ENCODE measurements at places on chromosomes 7 and 10.

DNA sequence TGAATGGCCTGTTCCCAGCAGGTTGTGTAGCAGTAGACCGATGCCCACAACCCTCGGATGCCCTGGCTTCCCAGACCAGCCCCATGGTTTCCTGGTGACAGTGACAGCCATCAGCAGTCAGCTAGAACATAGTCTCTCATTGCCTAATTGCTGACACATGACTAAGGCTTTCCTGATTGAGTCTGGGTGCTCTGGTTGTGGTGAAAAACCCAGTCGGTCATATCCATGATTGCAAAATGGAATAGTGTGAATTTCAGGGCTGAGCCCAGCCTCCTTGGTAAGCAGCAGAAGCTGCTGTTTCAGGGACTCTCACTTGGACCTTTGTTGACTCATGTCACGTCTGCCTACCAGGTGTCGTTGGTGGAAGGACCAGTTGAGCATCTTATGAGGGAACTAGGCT is 36.6 kb downstream of the POR start:
- DNase-seq, result no peak

DNA sequence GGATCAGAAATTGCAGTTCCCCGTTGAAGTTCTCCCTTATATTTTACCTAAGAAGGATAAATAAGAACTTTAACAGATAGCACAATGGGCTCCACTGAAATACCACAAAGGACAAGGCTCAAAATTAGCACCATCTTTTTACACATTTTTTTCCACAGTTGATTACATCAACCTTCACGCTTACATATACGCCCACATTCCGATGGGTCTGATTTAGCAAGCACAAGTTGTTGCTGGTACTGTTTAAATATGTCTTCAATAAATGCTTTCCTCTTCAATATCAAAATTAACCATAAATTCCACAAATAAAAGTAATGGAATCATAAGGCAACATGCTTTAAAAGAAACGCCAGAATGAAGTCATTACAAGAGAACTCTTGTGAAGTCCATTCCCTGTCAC is 79.5 kb downstream of the NEBL start:
- no peak for DNase-seq

DNA sequence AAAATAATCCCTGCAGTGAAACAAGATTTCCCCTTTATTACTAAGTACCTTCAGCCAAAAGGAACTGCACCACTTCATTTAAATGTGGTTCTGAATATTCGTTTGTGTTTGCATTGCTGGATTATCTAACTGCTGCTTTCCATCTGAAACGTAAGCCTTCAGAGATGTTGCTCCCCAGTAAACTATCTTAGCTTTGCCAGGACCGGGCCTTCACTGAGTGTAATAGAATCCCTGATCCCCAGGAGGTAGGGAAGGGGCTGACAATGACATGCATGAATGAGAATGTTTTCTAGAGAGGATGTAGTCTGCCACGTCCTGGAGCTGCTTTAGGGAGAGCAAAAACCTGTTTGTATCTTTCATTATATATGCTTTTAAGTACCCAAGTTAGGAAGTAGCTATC is 19.5 kb upstream of the INSYN2A start:
- no peak for DNase-seq

- no peak for DNase-seq
Observed at GRCh38 chr10:12389154-12389734, 39.9 kb downstream of the CAMK1D start.

DNA sequence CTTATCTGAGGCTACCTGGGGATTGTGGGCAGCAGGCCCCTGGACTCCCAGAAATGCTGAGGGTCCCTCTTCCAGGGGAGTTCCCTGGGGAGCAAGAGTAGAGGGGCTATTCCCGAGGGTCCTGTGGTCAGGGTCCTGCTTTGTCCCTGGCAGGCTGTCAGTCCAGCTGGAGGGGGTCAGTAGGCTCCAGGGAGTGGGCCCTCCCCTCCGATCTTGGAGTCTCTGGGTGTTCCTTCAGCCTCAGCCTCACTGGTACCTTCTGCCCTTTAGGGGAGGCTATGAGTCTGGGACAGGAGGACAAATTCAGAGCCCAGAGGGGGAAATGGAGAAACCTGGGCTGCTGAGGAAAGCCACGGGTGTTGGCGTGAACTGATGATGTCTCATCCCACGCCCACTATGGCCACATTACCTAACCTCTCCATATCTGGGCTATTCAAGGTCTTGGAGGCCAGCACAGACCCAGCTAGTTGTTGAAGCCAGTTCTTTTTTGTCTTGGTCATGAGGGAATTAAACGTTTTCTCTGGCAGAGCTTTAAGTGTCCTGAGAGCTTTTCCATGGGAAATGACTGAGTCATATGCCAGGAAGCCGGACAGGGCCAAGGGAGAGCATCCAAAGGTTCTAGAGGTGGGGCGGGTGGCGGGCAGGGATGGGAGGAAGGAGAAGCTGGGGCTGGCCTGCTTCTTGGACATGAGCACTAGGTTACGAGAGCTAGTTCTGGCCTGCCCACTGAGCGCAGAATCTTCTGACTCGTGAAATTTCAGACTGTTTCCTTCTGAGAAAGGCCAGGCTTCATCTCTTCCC is 6.2 kb downstream of the CALHM2 start:
- no peak for DNase-seq

DNA sequence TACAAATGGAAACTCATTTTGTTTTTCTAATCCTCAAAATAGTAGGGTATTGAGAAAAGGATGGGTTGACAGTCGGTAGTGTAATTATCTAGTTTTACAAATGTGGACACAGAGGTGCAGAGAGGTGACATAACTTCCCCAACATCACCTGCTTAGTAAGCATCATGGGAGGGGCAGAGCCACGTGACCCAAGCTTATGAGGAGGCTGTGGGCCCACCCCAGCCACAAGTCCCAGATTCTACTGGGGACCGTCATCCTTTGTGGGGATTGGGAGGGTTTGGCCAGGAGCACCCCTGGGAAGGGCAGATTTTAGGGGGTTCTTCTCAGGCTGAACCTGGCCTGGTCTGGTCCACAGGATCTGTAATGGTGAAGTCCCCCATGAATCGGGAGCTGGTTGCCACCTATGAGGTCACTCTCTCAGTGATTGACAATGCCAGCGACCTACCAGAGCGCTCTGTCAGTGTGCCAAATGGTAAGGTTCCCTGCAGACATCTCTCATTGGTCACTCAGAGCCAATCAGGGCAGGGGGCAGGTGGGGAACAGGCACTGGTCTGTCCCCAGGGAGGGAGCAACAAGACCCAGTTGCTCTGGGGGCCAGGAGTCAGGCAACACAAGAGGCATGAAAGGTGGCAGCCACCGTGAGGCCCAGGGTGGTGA is 23.6 kb upstream of the VSIR start:
- no peak for DNase-seq

- DNase-seq, result no peak
Observed at GRCh38 chr7:135976312-135977006, 700 bp downstream of the MTPN start.

DNA sequence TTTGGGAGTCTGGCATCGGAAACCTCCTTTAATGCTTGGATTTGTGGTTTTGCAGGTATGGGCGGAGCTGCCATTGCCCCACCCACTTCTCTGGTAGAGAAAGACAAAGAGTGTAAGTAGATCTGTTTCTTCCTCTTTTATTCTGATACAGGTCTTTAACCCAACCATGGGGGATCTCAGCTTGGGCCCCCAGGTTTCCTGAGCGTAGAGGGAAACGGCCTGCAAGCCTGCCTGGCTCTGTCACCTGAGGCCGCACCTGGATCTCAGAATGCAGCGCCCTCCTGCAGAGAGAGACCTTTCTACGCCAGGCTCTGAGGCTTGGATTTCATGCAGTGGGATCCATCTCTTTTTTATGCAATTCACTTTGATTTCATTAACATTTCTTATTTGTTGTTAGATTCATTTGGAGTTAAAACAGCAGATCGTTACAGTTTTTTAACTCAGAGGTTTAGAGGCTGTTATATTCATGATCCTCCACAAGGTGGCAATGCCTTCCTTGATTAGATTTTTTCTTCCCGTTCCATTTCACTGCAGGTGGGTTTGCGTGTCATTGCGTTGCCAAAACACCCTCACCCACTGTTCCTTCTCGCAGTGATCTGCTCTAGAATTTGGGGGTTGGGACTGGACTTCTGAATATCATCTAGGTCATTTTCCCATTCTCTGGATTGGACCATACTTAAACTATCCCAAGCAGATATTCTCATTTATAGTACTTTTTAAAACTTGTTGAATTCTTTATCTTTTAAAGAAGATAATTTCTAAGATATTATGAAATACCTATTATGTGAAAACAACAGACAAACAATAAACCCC is 20.0 kb downstream of the RBM17 start:
- DNase-seq, result no peak

GRCh38 chr7:33448035-33448434 is 318.7 kb downstream of the BBS9 start:
- no peak for DNase-seq

DNA sequence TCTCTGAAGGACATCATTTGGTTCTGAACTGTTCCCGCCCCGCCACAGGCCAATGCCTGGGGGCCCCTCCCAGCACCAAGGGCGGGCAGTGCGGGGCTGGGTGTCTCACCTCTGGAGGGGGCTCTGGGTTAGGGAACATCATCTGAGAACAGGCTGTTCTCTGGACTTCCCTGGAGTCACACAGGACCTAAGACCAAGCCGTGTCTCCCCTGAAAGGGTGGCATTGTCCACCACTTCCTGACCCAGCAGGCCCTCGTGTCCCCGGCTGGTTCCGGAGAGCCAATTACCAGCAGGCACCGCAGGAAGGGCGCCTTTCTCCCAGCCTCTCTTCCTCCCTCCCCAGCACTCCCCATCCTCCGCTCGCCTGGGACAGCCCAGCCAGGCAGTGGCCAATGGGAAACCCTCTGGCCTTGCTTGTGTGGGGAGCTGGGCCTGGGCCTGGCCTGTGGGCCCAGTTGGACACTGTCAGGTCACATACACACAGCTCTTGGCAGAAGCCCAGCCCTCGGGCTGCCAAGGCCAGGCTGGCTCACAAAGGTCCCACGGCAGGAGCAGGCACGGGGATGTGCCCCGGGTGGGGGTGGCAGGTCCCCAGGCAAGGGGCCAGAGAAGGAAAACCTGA is 119.5 kb downstream of the SPDYE5 start:
- DNase-seq, result no peak

- DNase-seq, result no peak
Observed at GRCh38 chr10:77308084-77308732, 329.4 kb downstream of the KCNMA1 start.

- no peak for DNase-seq
Observed at GRCh38 chr7:51785876-51786275, 469.3 kb upstream of the COBL start.

GRCh38 chr7:155353256-155353897 is 55.7 kb downstream of the INSIG1 start:
- no peak for DNase-seq

DNA sequence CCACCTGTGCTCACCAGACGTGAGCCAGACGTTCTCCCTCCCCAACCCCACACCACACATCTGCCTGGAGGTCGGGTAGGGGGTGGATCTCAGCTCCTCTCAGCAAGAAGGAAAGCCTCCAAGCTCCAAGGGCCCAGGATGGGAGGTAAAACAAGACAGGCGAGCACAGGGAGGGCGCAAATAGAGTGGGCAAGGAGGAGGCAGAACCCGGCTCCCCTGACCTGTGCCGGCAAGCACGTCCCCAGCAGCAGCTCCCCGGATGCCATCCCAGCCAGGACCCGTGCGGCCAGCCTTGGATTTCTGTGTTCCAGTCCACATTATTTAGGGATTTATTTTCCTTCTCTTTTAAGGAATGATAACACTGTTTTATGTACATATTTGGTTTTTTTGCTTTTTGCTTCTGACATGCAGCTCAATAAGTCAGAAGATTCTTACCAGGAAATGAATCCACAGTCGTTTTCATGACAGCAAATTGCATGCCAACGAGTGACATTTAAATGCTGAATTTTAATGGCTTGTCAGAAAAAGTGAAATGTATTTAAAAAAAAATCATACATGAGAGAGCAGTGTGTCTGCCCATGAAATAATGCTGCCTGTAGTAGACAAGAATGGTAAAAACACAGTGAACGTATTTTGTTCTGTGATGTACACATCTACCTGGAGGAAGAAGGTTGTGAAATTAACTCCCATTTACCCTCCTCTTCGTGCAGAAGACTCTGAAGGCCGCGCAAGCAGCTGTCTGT is 276.5 kb downstream of the PTPRN2 start:
- no peak for DNase-seq

Data from stimulated activated CD8-positive, alpha-beta memory T cell treated with anti-CD3 and anti-CD28 coated beads, Interleukin-15, amount 100 ng/mL, for 48 hours (primary cell).